Right kidney (tissue), 9 donors: ENCODE measurements at places on chromosomes 3 and 15.

DNA sequence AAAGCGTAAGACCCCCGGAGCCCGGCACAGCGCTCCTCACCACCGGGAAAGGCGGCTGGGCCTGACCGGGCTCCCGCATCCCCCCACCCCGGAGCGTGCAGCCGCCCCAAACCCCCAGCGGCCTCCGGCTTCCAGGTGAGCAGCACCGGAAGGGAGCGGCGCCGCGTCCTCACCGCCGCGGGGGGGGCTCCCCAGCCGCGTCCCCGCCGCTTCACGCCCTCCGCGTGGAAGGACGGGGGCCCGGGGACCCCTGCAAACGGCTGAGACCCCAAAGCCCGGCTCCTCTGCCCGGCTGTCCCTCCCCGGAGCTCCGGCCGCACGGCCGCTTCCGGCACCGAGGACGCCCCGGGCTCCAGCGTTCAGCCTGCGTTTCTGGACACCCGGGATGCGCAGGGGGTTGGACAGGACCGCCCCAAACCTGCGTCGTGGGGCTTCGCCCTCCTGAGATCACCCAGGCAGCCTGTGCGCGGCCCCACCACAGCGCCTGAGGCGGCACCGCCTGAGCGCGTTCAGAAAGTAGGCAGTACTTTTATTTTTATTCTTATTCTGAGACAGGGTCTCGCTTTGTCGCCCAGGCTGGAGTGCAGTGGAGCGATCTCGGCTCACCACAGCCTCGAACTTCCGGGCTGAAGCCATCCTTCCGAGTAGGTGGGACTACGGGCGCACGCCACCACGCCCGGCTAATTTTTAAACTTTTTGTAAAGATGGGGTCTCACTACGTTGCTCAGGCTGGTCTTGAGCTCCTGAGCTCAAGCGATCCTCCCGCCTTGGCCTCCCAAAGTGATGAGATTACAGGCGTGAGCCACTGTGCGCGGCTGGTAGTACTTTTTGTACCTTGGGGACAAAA, 51.6 kb upstream of the BLM start:
- DNase-seq: peak; percentile 92

DNA sequence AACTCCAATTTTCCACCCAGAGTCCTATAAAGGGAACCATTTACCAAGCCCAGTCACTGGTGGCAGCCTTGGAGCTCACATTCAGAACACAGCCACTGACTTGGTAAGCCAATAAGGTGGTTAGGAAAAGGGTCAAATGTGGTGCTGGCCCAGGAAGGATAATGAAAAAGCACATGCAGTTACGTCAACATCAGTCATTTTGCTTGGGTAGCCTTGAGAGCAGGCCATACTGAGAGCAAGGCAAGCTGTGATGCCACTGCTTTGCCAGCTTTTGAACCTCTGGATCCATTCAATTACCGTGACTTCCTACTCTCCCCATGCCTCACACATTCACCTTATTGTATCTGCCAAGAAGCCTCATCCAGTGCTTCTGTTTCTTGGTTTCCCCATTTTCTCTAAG, 253.6 kb downstream of the OPA1 start:
- DNase-seq: no peak

DNA sequence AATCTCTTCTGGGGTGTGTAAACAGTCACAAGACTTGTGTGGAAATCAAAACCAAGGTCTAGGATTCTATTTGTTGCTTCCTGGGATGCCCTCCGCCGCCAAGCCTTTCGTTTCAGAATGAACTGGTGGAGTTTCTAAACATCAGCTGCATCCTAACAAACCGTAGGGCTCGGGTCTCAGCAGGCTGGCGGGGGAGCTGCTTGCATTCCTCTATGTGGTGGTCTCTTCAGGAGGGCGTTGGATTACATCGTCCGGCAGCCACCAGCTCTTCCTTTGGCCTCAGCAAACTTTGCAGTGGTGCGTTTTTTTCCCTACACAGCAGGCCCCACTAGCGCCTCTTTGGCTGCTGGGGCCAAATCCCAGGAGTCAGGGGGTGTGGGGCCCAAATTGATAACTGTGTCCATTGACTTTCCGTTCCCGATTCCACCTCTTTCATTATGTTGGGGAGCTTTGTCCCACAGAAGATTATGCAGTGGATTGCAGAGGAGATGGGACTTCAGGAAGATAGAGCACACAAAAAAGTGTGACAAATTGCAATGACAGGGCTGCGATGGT, 390.0 kb upstream of the NR2F2 start:
- DNase-seq: no peak

- DNase-seq: no peak
Observed at GRCh38 chr3:183966361-183966791, 51.3 kb downstream of the ABCC5 start.

DNA sequence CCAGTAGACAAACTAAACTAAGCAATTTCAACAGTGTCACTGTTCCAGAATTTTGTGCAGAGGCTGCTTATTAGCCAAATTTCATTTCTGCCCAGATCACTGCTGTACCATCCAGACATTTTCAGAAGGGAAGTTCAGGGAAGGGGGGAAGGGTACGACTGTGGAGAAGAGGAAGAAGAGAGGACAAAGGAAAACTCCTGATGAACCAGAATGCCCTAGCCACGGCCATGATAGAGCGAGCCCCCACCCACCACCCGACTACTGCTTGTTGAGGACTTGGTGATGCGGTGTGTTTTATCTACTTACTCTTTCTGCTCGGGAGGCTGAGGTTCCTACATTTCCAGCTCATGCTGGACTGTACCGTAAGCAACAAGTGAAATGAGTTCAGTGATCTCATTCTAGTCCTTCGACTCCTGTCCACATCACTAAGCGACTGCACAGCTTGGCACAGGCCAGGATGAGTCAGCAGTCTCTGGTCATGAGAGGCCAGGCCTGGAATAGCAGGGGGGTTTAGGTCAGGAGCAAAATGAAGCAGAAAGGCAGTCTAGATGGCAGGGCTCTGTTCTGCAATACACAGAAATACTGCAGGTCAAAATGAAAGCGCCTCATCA, 330.8 kb downstream of the TIGIT start:
- peak; percentile 53 for DNase-seq

DNA sequence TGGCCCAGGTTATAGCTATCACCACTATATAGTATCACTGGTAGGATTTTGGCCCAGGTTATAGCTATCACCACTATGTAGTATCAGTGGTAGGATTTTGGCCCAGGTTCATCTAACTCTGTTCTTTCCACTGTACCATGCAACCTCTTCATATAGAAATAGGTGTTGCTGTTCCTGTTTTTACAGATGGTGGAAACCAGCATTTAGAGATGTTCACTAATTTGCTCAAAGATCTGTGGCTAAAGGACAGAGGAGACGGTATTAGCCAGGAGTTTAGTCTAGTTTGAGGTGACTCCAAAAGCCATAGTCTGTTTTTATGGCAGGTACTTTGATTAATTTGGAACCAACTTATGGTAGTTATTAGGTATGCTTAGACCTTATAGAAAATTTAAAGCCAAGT, 3.1 kb downstream of the LRCH3 start:
- no peak for DNase-seq

- DNase-seq: no peak
Observed at GRCh38 chr15:55226127-55226526, 29.4 kb upstream of the RSL24D1 start.

- no peak for DNase-seq
Observed at GRCh38 chr3:116084999-116085791, 360.1 kb downstream of the LSAMP start.

DNA sequence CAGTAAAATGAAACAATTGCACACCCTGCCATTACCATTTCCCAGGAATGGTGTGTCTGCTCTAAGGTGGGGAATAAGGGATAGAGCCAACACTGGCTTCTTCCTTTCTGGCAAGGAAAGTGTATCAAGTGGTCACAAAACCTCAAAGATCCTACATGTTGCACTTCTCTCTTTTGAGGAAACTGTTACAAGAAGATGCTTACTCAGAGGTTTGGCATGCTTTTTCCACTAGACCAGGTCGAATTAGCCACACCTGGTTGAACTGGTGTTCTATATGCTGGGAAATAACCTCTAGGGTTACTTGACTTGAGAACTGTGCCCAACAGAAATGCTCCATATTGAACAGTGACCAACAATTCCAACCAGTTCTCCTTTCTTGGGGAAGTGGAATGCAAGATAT, 102.9 kb downstream of the LRRN1 start:
- no peak for DNase-seq

DNA sequence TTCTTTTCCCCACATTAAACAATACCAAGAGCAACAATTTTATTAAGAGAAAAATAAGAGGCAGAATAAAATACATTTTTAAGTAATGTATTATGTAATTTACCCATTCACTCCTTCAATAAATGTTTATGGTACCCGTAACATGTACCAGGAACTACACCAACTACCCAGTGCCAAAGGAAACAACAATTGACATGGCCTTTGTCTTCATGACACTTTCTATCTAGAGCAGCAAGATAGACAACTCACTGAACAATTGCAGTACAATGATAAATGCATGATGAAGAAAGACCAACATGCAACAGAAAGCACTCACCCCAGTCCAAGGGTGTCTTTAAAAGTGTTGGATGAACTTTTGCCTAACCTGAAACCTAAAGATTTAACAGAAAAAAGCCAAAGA, 493.8 kb downstream of the IGSF11 start:
- no peak for DNase-seq

- DNase-seq: no peak
Observed at GRCh38 chr15:63352808-63353207, 28.8 kb downstream of the CA12 start.

- no peak for DNase-seq
Observed at GRCh38 chr3:184465883-184466412, 86.1 kb downstream of the CHRD start.

DNA sequence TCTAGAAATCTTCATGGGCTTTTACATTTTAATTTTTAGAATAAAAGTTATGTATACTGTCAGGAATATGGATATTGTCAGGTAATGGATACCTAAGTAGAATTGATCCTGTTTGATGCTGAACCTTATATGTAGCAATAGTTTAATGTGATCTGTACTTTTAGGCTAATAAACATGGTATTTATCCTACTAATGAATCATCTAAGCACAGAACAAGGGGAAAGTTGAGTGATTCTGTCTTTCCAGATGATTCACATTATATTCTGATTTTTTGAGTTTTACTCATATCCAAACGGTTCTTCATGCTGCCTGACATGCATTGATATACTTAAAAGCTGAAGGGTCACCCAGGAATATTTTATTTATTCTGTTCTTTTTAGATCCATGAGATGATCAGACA, 34.5 kb downstream of the FANCI start:
- no peak for DNase-seq

DNA sequence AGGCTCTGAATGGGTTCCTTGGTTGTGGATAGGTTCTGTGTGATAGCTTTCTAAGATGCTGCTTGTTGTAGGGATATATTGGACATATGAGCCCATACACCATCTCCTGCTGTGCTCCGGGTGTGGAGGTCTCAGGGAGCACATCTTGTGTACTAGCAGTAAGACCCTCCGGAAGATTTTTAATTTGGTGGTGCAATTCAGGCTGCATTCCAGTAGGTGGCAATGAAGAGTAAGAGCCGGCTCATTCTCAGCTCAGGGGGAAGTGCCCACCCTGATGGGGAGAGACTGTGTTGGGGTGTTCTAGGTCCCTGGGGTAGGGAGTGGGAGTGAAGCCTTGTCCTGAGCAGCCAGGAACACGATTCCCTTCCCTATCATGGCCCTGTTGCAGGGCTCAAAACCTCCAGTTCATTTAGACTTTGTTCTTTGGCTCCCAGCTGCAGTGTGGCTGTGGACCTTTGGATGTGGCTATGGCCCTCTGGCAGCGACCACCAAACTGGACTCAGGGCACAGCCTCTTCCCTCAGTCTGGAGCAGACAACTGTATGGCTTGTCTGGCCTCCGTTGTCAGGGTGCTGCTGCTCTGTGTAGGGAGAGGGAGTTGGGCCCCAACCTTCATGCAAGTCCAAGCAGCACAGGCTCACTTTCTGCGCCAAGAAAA, 104.7 kb downstream of the UNC13C start:
- peak; percentile 3 for DNase-seq

- DNase-seq: no peak
Observed at GRCh38 chr3:33196538-33196937, 22.1 kb downstream of the SUSD5 start.

- DNase-seq: no peak
Observed at GRCh38 chr3:128362026-128362965, 104.4 kb downstream of the DNAJB8 start.

DNA sequence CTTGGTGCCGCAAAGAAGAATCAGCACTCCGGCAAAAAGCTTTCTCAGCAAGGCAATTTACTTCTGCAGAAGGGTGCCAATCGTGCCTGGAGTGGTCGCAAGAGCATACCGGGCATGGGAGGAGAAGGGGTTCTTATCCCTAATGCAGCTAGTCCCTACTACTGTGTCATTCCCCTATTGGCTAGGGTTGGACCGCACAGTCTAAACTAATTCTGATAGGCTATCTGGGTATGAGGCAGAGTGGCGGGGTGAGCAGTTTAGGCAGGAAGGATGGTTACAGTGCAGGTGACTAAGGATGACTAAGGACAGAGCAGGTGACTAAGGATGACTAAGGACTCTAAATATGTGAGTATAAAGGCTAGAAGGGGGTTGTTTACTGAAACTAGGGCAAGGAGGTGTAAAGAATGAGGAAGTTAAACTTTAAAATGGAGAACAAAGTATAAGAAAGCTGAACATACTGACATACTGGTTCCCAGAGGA, 52.9 kb downstream of the PGBD4 start:
- DNase-seq: no peak

GRCh38 chr3:99559196-99559595, 79.2 kb upstream of the COL8A1 start:
- no peak for DNase-seq

DNA sequence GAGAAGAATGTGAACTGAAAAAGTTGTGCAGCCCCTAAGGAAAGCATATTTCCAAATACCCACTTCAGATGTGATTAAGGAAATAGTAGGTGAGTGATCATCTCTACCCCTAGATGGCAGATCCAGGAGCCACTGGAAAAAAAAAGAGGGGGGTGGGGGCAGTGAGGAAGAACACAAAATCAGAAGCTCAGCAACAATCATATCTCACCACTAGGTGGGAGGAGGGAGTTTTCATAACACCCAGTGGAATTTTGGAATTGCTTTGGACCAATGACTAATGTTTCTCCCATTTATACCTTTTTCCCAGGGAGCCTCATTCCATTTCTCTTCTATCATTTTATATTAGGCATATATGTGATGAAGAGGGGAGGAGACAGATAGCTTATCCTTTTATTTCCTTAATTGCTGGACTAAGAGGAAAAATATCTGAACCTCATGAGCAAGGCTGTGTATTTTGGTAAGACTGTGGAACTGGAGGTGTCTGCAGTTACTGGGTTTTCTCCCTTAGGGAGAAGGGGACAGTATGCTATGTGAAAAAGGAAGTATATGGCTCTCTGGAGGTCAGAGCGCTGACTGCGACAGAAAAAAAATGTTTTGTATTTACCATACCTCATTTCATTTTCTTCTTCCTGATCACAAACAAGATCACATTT, 363.4 kb downstream of the GAP43 start:
- DNase-seq: no peak

DNA sequence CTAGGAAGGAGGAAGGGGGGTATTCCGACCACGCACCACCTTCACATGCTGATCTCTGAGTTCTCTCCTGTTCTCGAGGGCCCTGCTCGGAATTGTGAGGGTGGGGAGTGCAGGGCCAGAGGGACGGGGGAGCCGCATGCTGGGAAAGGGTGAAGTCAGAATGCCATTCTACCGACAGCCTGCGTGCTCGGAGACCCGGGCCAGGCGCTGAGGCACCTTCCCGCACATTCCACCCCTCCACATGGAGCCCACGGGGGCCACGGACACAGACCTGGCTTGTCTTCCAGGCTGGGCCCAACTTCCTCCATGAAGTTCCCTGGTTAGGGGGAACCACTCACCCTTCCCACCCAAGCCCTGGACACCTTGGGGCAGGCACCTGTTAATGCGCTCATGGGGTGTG, 28.7 kb upstream of the PIGZ start:
- no peak for DNase-seq
